Tibial artery (tissue), 4 donors: ENCODE measurements at places on chromosomes 5 and 9.
A peak's percentile ranks its signal among the peaks of the same experiment; 100 is the strongest.

- peak; percentile 43 for DNase-seq
These were observed 12.5 kb downstream of the C1QTNF2 start for GRCh38 chr5:160357861-160358411.

DNA sequence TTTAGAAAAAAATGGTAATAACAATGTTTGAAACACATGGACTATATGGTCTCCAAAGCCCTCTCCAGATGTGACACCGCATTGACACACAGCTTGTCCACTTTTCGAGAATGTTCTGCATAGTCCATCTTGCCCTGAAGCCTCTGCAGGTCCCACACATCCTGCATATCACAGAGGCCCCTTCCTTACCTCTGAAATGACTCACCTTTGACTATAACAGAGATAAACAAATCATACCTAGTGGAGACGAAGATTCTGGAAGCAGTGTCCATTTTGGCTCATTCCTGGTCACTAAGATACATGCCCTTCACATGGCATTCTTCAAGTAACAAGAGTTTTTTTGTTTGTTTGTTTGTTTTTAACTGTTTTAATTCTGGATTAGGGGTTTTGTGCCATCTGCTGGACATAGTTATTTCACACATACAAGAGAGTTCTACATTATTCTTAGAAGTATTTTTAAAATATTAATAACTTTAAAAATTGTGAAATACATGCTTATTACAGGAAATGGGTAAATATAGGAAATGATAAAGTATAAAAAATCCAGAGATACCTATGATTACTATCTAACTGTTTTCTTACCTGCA lies 5.1 kb downstream of the ARL14EPL start:
- DNase-seq: no peak

- DNase-seq: no peak
These were observed 49.0 kb upstream of the CKMT2 start for GRCh38 chr5:81183811-81184748.

DNA sequence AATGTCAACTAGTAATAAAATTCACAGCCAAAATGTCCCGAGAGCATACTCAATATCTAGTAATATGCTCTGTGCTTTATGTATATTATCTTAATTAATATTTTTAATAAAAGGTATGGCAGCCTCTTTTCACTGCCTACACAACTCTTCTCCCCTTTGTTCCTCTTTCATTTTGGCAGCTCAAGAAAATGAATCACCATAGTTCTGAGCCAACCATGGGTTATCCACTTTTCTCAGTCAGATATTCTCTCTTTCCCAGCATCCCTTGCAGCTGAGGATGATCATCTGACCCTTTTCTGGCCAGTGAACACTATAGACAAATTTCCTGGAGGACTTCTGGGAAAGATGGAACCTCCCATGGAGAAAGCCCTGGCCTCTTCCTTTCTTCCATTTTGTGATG lies 8.2 kb upstream of the DOCK8 start:
- DNase-seq: no peak

DNA sequence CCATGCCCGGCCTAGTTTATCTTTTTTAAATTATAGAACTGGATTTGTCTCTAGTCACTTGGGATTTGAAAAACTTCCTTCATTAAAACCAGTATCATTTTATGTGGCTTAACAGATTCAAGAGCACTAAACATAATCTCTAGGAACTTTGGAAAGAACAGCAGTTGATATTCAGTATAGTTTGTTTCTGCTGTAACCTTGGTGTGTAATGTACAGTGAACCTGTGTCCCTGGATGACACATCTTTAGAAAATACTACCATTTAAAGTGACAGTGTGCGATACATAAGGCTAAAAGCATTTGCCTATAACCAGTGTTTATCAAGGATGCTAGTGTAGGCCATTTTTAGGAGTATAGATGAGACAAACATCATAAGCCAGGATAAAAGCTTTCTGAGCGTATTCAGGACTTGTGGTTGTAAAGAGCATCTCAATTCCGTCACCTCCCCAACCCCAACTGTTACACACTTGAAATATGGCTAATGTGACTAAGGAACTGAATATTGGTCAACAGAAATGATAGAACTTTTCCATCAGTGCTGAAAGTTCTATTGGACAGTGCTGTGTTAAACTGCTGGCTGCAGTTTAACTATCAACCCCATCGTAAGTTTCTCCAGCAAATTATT lies 4.4 kb downstream of the SNX18 start:
- DNase-seq: no peak

DNA sequence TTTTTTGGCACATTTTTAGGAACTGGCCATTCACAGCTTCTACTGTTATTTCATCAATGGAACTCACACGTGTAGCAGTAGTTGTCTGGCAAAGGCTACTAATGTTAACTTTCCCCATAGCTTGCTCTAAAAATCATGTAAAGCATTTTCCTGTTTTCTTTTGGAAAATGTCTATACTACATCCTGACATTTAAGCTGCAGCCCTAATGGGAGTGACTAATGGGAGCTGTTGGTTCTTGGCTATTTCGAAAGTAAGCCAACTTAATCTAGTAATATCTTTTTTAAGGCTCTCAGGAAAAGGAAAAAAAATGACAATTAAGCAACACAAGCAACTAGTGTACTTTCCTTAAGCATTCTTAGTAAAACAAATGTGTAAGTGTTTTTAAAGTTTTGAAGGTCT lies 169.2 kb downstream of the SLC12A2 start:
- no peak for DNase-seq

DNA sequence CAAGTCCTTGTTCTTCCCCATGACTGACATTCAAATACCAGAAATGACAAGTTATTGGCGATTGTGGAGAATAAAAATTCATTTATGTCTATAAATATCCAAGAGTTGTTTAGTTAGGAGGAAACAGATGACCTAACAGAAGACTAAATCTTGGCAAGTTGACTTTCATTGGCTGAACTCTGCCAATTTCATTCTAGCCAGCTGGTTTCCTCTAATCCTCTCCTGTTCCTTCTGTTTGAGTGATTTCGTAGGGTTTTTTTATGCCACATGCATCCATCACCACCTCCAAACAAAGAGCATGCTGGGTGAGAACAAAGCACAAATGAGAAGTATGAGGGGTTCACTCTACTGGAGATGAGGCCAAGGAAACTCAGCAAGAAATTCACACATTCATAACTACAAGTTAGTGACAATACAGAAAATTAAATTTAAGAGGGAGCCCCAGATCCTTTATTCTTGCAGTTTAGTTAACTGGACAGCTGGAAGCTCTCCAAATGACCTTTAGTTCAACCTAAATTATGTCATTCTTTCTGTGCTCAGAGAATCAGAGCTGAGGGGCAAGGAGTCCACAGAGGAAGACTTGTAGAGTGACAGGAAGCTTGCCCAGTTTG lies 932.0 kb downstream of the TLE4 start:
- DNase-seq: no peak
